ENCODE measurements at places on chromosomes 5 and 9. TPM values are rescaled to one million over a fixed set of nuclear protein-coding genes. Genes with fewer than 3 reads are reported as not detected.

- no peak for DNase-seq
Measured at GRCh38 chr5:68155940-68156339, 59.6 kb upstream of the PIK3R1 start.

NKD2 gene
- 5.9 TPM for total RNA-seq

SARDH gene
- 2.0 TPM for total RNA-seq

- DNase-seq: no peak
Measured at GRCh38 chr5:154524181-154524580, 46.2 kb upstream of the HAND1 start.

TYRP1 gene
- not detected for total RNA-seq

GRCh38 chr5:40258222-40258621, 421.5 kb upstream of the PTGER4 start:
- DNase-seq: no peak

- no peak for DNase-seq
Measured at GRCh38 chr5:60826653-60827052, 17.4 kb downstream of the ELOVL7 start.

GRCh38 chr5:150499437-150499956, 8.4 kb upstream of the NDST1 start:
- DNase-seq: no peak

LVRN gene
- 2.6 TPM for total RNA-seq

DMRT3 gene
- total RNA-seq: 0.29 TPM

MEIKIN gene
- not detected for total RNA-seq

DNA sequence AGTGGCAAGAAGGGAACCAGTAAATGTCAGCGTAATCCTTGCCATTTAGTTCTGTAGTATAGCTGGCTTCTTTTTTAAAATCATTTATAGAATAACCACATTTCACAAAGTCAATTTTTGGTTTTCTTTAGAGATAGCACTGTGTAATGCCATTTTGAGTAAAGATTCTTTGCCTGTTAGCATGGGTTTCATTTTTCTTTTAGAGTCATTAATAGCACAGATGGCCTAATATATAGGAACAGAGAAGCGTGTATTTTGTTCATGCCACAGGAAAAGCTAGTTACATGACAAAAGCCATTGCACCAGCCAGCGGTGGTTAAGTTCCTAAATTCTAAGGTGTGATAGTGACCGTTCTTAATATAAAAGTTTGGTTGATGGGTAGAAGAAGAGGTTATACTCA, 1363.9 kb downstream of the MAT2B start:
- no peak for DNase-seq

AHRR gene
- 0.98 TPM for total RNA-seq
